CD4-positive, alpha-beta T cell treated with Interleukin-4 for 1 hour (primary cell): ENCODE measurements at places on chromosomes 2 and 18.

DNA sequence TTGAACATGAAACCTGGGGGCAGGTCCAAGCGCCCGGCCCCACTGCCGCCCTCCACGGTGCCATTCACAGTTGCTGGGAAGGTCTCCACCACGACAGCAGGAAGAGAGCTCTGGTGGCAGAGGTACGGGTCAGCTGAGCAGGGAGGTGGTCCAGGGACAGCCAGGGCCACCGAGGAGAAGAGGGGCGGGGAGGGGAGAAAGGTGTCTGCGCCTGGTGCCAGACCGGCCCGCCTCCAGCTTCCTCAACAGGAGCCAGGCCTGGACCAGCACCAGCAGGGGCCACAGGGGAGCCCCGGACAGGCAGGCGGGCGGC lies 56.2 kb downstream of the BIN1 start:
- no peak for DNase-seq

DNA sequence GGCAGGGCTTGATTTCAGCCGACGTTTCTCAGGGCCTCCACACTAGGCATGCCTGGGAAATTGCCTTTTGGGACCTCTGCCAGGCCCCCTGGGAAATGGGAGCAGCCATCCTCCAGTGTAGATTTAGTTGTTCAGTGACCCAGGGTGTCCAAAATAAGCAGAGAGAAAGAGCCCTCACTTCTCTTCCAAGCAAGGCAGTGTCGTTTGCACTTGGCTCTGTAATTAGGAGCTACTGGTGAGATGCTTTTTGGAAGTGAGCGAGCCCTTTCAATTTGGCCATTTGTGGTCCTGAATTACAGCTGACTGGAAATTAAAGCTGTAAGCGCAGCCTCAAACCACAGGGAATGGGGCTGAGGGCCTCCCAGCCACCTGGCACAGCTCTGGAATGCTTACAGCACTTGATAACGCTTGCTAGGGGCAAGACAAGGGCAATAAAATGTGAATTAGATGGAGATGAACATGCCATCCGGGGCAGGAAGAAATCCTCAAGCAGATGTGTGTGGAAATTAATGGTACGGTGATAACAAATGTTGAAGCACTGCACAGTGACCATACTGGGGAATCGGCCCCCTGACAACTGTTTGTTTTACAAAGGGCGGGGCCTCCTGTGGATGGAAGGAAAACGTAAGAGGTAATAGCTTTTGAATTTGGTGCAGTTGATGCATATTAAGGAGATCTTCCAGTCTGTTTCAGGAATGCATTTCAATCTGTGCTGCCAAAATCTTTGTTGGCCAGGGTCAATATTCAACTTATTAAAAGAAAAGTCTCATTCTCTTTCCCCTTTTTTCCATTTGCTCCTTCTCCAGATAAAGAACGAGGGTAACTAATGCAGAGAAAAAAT lies 173.1 kb downstream of the UXS1 start:
- DNase-seq: no peak

- DNase-seq: no peak
Measured at GRCh38 chr18:70333757-70334156, 44.9 kb downstream of the SOCS6 start.

DNA sequence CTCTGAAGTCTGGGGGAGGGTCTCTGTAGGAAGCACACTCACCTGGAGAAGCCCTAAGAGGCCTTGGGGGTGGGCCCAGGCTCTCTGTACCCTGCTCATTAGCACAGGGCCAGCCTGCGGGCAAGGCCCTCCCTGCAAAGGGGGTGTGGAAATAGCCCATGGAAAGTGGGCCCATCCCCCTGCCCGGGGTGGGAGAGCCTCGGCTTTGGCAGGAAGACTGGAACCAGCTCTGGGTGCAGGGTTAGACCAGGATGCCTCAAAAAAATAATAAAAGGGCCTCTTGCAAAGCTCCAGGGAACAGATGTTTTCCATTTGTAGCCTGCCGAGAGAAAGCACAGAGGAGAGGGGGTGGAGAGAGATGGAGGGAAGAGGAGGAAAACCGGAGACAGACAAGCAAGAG lies 98.7 kb downstream of the STPG4 start:
- DNase-seq: no peak

DNA sequence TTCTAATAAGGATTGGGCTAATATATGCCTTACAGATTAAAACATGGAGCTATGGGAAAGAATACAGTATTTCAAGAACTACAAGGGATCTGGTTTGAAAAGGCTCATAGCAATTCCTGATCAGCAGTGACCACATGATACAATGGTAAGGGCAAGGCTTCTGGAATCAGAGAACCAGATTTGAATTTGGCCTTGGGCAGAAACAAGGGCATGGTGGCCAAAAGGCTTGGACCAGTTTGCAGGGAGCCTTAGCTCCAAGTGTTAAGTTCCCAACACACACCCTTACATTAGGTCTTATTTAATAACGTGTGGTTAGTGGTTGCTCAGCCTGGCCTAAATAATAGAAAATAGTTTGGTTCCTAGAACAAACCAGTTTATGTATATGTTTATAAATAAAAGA lies 87.7 kb downstream of the ZAP70 start:
- DNase-seq: no peak

GRCh38 chr2:45083175-45083574 lies 73.9 kb upstream of the SIX2 start:
- DNase-seq: no peak

- DNase-seq: no peak
Measured at GRCh38 chr18:45637546-45638327, 22.5 kb downstream of the SLC14A2 start.

DNA sequence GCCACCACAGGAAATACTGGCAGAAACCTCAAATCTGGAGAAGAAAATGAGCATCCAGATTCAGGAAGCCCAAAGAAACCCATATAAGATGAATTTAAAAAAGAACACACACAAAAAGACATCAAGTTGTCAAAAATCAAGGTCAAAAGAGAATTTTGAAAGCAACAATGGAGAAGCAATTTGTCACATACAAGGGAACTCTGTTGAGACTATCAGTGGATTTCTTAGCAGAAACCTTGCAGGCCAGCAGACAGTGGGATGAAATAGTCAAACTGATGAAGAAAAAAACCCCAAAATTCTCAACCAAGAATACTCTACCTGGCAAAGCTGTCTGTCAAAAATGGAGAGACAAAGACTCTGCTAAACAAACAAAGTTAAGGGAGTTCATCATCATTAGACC lies 272.6 kb downstream of the ADCYAP1 start:
- no peak for DNase-seq

DNA sequence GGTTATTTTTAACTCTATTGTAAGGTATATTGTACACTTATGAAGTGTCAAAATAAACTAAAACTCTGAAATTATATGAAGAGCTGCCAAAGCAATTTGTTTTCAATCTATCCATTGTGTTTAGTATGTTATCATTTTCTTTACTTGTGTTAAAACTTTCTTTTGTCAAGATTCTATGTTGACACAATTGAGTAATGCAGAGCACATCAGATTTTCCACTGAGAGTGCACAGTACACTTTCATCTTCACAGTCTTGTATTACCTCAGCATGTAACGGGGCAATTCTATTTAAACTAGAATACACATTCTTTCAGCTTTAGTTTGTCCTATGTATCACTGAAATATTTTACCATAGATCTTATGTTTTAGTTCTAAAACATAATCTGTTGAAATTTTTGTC lies 304.4 kb upstream of the ZC3H15 start:
- no peak for DNase-seq

- no peak for DNase-seq
Measured at GRCh38 chr2:99101697-99102096, 39.8 kb upstream of the C2orf15 start.

- DNase-seq: no peak
Measured at GRCh38 chr18:35835833-35836232, 136.6 kb upstream of the RMP24 start.

- no peak for DNase-seq
Measured at GRCh38 chr2:36322108-36322507, 33.5 kb upstream of the CRIM1 start.

- DNase-seq: no peak
Measured at GRCh38 chr2:200477667-200478131, 32.2 kb downstream of the KCTD18 start.

GRCh38 chr18:79690071-79690470 lies 10.5 kb downstream of the CTDP1 start:
- no peak for DNase-seq

GRCh38 chr2:231568785-231569435 lies 23.8 kb upstream of the TEX44 start:
- DNase-seq: no peak

DNA sequence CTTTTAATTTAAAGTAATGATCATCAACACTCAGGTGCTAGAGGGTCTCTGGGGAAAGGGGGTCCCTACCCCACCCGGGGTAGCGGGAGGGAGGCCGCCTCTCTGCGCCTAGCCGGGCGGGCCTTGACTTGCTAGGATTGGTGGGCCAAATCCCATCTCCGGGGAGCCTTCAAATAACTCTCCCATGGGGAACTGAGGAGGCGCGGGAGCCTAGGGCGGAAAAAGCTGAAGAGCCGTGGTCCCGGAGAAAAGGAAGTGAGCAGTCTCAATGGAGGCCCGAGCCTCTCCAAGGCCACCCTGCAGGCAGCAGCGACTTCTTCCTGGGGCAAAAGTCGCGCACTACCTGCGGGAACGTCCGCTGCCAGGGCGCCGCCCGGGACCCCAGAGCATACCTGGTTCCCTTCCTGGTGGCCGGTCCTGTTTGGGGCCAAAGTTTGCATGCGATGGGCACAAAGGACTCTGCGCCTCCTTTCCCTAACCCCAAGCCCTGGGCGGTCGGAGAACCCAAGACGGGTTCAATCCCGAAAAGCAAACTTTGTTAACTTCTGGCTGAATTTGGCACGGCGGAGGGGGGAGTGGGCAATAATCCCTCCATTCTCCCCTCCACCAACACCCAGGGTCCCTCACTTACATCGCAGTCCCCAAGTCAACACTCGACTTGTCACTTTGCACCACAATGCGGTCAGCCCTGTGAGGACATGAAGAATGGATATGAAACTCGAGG lies 13.6 kb downstream of the EN1 start:
- no peak for DNase-seq

- no peak for DNase-seq
Measured at GRCh38 chr2:168441214-168441872, 14.7 kb upstream of the CERS6 start.

DNA sequence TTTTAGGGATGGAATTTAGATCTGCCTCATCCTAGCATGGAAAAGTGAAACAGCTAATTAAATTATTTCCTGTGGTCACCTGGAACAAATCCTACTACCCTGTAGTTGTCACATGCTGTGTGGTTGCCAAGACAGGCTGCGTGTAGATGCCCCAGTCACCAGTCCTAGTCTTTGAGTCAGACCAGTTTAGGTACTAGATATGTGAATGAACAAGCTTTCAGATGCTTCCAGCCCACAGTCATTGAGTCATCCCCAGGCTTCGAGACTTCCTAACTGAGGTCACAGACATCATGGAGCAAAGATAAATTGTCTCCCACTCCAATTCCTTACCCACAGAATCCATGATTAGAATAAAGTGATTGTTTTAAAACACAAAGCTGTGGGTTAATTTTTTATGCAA lies 35.8 kb upstream of the GRB14 start:
- no peak for DNase-seq

DNA sequence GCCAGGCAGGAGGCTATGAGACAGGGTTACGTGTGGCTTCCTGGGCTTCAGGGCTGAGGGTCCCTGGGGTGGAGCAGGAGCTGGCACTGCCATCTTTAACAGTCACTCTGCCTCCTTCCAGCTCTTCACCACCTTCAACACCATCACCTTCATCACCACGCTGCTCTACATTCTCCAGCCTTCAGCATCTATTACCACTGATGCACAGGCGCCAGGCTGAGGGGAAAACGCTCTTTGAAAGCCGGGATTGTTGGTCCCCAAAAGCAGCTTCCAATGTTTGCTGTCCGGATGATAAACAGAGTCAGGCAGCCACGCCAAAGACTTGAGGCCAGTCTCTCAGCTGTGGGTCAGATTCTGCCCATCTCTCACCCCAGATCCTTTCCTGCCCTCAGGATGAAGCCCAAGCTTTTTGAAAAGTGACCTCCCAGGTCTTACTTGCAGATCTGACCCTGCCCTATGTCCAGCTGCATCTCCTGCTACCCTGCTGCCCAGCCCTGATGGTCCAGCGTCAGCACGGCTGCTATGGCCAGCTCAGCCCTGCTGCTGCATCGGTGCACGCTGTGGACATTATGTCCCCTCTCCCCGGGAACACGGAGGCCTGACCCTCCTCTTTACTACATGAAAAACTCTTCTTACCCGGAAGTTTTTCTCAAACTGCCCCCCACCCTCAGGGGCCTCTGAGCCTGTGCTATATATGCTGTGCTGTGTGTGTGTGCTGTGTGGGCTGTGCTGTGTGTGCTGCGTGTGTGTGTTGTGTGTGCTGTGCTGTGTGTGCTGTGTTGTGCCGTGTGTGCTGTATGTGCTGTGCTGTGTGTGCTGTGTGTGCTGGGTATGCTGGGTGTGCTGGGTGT lies 31.2 kb upstream of the MAL start:
- DNase-seq: no peak

DNA sequence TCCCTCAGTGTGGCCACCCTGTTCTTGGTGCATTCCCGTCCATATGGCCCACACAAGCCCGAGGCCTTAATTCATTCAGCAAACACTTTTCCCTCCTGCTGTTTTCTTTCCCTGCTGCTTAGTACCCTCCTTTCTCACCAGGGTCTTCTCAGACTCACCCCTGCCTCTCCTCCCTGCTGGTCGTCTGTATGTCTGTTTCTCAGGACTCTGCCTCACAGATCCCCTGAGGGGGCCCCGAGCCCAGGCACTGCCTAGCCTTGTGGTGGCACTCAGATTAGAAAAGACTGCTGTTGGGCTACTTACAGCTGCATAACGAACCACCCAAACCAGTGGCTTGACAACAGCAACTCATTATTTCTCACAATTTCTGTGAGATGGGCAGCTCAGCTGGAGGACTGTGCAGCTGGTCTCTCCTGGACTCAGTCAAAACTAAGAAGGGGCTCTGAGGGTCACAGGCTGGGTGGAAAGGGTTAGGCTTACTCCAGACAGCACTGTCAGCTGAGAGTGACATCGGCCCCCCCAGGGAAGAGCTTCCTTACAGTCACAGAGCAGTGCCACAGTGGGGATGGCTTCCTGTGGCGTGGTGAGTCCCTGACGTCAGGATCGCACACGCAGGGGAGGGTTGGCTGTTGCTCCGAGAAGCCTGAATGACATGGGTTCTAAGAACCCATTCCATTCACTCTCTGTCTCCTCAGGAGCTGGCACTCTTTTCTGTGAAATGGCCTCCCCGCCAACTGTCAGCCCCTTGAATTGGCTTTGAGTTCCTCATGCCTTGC lies 139.0 kb downstream of the UXS1 start:
- no peak for DNase-seq

- no peak for DNase-seq
Measured at GRCh38 chr2:28345619-28346018, 47.0 kb upstream of the FOSL2 start.

DNA sequence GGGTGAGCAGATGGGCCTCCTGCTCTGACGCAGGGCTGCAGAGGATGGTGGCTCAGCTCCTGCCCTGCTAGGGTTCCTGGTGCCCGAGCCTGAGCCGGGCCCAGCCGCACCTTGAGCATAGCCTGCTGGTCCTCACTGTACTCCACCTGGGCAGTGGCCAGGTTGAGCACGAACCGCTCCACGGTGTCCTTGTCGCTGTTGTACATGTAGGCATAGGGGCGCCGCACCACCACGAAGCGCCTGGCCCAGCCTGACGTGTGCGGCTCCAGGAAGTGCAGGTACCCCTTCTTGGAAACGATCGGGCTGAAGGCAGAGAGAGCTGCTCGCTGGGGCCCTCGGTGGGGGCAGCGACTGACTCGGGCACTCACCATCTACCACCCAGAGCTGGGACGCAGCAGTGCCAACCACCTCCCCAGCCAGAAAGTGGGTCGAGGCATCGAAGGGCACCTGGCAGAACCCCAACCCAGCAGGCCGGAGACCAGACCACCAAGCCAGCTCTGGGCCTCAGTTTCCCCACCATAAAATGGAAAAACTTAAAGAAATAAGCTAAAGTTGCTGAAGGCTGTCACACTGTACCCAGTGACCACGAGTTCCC lies 27.3 kb downstream of the AQP12A start:
- DNase-seq: no peak

- DNase-seq: no peak
Measured at GRCh38 chr18:35054401-35054800, 13.2 kb downstream of the MAPRE2 start.
